ENCODE measurements at places on chromosomes 5 and 9.

DNA sequence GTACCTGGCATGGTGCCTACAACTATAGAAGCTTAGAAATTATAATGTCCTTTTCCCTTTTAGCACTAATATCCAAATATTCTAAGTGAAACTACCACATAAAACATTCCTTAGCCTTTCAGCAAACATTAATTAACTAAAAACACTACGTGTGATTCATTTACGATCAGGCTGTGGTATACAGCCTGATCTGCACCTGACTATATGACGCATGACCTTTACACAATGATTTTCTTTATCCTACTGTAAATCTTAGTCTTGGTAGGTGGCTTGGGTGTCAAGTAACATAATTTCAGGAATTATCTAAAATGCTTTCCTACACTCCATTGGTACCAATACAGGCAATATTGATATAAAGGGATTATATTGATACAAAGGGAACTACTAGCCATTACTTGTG lies 686.7 kb downstream of the DTWD2 start:
- DNase-seq = no peak

GRCh38 chr5:22056601-22057000 lies 796.5 kb downstream of the CDH12 start:
- DNase-seq = no peak

- no peak for DNase-seq
Observed at GRCh38 chr5:18329328-18329727, 695.1 kb downstream of the TAF11L14 start.

DNA sequence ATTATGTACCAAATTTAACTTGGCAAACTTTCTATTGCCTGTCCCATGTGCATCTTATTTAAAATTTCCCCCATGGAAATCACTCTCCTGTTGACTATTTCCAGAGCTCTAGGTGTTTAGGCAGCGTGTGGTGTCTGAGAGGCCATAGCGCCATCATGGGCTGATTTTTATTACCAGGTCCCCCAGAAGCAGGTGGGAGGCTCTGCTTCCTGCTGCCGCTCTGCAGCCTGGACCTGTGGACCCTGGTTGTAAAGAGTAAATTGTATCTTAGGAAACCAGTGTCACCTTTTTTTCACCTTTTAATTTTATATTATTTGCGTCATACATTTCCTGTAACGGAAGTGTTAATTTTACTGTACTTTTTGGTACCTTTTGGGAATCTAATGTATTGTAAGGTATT lies 6.4 kb downstream of the HNRNPAB start:
- no peak for DNase-seq

DNA sequence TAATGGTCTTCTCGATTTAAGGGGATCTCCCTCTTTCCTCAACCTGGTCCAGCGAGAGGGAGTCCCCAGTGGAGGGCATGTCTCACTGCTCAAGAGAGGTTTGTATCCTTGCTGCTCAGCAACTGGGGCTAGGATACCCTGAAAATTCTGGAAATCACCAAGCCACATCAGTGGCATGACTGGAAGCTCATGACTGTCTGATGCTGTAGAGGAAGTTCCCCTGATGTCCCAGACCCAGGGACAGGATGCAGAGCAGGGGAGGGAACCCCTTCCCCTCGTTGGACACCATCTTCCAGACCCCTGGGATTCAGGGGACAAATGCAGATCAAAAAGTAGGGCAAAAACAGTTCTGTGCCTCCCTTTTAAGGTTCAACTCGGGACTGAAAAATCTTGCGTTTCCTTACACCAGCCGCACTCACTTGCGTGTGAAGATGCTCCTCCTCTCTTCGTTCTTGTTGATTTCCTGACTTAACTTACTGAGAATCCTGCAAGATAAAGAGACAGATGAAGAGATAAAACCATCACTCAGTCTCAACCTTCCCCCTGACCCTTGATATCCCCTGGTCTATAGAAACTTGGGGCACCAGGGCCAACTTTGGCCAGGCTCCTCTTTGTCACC lies 22.1 kb downstream of the LCP2 start:
- no peak for DNase-seq

- peak; percentile 21 for DNase-seq
Observed at GRCh38 chr5:165188556-165189175, 1683.2 kb downstream of the MAT2B start.

DNA sequence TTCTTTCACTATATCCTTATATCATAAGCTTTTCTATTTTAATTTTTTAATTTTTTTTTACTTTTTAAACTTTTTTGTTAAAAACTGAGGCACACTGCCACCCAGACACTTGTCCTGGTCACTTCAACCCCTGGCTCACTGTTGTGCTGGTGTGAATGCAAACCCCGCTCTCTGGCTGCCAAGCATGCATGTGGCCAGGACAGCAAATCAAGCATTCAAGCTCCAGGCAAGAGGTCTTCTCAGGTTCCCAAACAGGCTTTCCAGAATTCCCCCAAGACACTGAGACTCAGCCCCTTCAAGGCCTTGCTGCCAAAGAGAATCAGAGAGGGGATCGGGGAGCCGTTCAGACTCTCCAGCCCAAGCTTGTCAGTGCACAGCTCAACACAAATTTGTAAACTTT lies 139.9 kb downstream of the FANCC start:
- DNase-seq = no peak

DNA sequence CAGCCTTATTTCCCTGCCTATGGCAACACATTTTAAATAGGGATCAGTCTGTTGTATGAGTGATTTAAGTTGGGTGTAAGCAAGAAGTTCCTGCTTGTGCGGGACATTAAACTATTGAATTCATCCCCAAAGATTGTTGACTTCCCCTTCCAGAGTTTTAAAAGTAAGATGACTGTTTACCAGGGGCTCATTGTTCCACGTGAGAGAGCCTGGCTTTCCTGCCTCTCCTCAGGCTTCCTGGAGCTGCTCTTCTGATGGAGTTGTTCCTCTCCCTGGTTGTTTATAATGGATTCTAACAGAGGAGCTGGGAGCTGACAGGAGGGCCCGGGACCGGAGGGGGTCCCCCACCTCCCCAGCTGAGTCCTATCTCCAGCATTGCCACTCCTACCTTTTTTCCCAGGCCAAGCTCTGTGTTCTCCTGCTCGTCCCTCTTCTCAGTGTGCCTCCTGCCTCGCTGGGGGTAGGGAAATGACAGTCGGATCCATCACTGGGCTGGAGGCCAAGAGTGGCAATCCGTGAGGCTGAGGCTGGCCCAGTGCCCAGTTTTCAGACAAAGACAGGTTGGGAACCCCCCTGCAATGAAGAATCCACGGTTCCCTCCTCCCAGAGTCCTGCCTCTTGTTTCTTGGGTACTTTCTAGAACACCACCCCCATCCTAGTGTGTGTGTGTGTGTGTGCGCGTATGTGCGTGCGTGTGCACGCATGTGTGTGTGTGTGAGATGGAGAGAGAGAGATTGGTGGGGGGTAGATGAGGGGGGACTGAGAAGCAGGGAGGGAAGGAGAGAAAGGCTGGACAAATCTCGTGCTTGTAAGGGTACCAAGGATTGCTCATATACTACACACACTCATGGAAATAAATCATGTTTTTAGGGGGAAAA lies 123.7 kb upstream of the NFIB start:
- no peak for DNase-seq

- DNase-seq = no peak
Observed at GRCh38 chr5:174690271-174690670, 34.1 kb upstream of the MSX2 start.

DNA sequence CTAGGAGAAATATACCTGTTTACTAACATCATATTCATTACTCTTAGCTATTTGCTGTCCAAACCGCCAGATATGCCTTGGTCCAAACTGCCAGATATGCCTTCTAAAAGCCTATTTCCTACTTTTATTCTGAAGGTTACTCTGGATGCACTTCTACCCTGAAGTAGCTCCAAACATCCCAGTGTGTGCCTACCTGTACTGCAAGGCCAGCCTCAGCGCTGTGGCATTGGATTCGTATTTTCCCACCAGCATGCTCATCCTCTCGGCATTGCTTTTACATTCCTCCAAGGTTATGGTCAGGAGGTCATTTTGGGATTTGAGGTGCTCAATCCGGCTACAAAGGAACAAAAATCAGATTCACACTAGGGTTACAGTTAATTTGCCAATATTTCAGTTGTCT lies 94.3 kb downstream of the DCP2 start:
- DNase-seq = no peak

DNA sequence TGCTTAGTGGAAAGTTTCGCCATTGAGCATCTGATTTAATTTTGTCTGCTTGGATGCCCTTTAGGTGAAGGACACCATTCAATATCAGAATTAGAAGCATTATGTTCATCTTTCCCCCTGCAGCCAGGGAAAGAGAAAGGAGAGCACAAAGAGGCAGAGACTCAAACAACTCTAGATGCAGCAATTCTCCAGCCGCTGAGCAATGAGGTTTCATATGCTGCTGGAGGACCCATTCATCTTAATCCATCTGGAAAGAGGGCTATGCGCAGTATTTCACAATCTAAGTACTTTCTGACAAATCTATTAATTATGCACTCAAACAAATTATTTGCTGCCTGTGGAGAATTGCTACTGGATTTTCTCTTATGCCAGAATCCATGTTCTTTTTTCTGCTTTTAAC lies 527.0 kb upstream of the TUSC1 start:
- no peak for DNase-seq

- DNase-seq = no peak
Observed at GRCh38 chr5:83149671-83150070, 72.3 kb downstream of the XRCC4 start.

DNA sequence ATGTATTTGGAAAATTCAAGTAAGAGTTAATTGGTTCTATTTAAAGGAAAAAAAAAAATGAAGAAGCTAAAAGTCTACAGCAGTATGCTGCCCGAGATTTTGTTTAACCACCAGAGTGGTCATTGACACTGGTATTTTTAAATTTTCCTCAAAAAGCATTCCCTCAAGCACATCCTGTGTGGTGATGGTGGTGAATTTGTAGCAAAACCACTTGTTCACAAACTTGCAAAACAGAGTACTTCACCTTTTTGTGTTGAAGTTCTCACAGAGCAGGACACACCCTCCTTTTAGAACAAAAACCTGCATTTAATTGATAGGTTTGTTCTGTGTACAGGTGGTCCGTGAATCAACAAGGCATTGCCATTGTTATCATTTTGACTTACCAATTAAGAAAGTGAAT lies 374.2 kb downstream of the EFNA5 start:
- DNase-seq = no peak

- no peak for DNase-seq
Observed at GRCh38 chr9:11319538-11319937, 706.7 kb upstream of the PTPRD start.

- no peak for DNase-seq
Observed at GRCh38 chr9:38287420-38287985, 105.0 kb upstream of the ALDH1B1 start.

DNA sequence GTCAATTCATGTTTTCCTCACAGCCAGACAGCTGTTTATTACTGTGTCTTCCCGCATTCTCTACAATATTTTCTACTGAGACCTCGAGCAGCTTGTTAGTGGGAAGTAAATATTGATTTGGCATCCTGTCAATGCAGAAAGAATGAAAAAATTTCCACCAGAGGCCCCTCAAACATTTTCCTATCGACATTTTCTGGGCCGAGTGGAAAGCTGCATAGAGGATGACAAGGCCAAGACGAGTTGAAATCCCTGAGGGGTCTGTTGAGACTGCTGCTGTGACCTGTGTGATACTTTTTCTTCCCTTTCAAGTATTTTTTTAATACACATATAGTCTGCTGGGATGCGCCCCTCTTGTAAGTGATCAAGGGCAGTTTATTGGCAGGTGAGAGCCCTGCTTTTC lies 91.4 kb upstream of the SH3GL2 start:
- no peak for DNase-seq

- DNase-seq = no peak
Observed at GRCh38 chr5:111262815-111263214, 38.6 kb downstream of the CAMK4 start.

- DNase-seq = no peak
Observed at GRCh38 chr5:106875591-106876297, 795.0 kb downstream of the EFNA5 start.

DNA sequence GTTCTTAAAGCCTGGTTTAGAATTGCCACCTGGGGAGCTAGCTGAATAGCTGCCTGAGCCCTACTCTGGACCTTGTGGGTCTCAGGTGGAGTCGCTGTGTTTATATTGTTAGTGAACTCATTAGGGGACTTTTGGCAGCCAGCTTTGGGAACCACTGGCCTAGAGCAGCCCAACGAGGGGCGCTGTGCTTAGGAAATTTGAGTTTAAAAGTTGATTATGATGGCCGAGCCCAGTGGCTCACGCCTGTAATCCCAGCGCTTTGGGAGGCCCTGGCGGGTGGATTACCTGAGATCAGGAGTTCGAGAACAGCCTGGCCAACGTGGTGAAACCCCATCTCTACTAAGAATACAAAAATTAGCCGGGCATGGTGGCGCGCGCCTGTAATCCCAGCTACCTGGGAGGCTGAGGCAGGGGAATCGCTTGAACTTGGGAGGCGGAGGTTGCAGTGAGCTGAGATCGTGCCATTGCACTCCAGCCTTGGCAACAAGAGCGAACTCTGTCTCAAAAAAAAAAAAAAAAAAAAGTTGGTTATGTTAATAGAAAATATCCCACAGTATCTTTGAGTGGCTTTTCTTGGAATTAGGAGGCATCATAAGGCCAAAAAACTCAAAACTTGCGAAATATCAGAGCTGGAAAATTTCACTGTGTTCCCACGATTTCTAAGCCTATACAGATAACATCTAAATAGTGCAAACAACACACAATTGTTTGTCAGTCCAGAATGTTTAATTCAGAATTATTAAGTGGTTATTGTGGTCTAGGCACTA lies 809 bp downstream of the MCCC2 start:
- DNase-seq = no peak

DNA sequence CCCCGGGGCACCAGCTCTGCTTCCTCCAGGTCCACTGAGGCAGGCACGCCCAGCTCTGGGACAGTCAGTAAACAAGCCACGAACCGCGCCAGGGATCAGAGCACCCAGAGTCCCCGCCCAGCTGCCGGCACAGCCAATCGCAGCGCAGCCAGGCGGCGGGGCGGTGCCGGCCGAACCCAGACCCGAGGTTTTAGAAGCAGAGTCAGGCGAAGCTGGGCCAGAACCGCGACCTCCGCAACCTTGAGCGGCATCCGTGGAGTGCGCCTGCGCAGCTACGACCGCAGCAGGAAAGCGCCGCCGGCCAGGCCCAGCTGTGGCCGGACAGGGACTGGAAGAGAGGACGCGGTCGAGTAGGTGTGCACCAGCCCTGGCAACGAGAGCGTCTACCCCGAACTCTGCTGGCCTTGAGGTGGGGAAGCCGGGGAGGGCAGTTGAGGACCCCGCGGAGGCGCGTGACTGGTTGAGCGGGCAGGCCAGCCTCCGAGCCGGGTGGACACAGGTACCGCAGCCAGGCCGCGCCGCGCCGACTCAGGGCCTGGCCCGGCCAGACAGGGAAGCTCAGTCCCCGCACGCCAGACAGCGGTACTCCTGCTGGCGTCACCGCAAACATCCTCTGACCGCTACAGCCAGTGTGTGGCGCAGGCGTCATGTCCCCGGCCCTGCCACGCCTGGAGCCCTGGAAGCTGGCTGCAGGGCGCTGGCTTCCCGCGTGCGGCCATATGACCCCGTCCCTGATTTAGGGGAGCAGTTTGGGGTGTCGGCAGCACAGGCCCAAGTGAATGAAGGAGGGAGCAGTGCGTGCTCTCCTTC lies at the start of gene CTSL:
Gene CTSL, plus strand, starts transcription at position 220 of the 810 bp plus-strand sequence. CDS start 1,485 bp downstream, outside the sequence.
- DNase-seq = peak; percentile 95

GRCh38 chr9:128335161-128335560 lies 5.2 kb upstream of the SLC27A4 start:
- DNase-seq = no peak
